Activated CD8-positive, alpha-beta memory T cell treated with anti-CD3 and anti-CD28 coated beads for 24 hours (primary cell): ENCODE measurements at places on chromosomes 16 and 17.

DNA sequence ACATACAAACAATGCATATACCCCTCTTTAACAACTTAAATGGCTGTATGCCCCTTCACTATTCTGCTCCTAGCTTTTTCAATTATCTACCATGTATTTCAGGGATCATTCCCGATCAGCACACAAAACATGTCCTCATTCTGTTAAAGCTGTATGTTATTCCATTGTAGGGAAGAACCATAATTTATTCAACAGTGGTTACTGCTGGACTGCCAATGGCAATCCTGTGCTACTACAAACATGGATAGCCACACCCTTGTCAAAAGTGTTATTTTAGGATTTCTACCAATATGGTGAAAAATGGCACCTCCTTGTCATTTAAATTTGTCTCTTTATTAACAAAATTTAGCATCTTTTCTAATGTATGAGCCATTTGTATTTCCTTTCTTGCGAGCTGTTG is 85.1 kb upstream of the BCAR1 start:
- DNase-seq, result no peak

GRCh38 chr16:24988593-24989338 is 26.4 kb downstream of the ARHGAP17 start:
- no peak for DNase-seq

DNA sequence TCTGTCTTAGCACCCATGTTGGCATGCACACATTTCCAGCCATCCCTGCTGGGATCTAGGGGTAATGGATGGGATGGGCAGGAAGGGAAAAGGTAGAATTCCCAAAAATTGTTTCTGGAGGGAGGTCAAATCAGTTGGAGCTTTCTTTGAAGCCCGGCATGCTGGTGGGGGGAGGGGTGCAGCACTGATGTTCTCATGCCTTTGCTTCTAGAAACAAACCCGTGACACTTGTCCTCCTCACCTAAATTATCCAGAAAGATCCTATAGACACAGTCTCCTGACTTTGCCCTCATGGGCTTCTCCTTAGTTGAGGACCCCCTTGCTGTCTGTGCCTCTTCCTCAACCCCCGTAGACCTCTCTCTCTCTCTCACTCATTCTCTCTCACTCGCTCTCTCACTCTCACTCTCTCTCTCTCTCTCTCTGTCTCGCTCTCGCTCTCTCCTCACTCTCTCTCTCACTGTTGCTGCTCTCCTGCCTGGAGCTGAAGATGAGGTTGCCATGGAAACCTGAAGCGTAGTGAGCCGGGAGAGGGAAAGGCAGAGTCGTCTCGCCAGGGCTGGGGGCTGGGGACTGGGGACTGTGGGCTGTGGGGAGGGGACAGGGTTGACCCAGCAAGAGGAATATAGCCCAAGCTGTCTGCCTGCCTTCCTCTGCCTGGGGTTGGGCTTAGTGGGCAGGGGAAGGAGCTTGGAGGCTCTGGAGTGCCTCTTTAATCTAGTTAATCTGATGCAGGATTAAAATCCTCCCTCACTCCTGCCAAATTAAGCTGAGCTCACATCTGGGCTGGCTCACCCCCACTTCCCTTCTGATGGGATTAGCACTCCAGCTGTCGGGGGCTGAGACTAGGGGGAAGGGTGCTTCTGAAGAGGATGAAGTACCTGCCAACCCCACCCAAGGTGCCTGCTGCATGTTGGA is 16.1 kb downstream of the LASP1 start:
- DNase-seq, result peak; percentile 59

DNA sequence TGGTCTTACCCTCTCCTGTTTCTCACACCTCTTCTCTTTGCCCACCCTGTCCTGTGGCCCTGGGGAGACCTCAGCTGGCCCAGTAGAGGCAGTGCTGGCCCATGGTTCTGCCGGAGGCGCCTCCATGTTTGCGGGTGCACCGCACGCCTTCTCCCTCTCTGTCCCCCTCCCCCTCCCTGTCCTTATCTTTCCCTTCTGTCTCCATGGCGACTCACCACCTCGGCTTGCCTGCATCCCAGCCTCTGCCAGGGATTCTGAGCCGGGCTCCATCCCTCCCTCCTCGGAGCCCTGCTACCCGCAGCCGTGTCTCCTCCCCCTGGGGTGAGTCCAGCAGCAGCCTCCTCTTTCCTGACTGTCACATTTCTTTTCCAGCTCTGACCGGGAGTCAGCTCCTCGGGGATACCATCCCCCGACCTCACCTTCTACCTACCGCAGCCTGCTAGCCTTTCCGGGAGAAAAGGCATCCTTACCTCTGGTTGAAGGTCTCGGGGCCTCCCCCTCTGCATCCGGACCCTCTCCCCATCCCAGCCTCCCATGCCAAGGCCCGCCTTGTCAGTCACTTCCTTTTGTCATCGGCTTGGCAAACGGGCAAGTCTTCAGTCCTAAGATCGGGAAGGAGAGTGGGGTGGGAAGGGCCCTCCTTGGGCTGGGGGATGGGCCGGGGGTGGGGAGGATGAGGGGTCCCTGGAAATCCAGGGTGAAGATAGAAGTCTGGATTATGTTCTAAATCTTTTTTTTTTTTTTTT is at the start of gene RNF112:
RNF112 (plus strand) TSS at position 358 of the 746 bp plus-strand sequence; CDS start at position 535, 177 bp downstream.
- no peak for DNase-seq
